ENCODE measurements at places on chromosomes 3 and 15.

DNA sequence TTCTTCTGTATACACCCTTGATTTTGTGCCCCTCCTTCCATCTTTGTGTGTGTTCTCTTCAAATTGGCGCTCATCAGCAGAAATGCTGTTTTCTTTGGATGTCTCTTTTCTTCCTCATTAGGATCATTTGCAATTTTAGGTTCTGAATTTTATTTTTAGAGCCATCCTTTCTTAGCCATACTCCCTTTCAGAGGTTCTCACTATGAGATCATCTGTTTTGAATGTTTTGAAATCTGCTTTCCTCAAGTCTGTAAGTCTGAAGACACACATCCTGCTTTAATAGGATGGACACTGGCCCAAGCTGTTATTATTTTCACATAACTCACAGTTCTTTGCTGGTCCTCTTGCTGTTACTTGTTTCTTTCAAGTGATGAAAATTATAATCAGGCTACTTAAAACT, 124.8 kb downstream of the BDH1 start:
- no peak for DNase-seq

GRCh38 chr15:59792359-59792758, 103.2 kb upstream of the BNIP2 start:
- no peak for DNase-seq

- DNase-seq: no peak
Observed at GRCh38 chr3:6717026-6717943, 143.6 kb upstream of the GRM7 start.

DNA sequence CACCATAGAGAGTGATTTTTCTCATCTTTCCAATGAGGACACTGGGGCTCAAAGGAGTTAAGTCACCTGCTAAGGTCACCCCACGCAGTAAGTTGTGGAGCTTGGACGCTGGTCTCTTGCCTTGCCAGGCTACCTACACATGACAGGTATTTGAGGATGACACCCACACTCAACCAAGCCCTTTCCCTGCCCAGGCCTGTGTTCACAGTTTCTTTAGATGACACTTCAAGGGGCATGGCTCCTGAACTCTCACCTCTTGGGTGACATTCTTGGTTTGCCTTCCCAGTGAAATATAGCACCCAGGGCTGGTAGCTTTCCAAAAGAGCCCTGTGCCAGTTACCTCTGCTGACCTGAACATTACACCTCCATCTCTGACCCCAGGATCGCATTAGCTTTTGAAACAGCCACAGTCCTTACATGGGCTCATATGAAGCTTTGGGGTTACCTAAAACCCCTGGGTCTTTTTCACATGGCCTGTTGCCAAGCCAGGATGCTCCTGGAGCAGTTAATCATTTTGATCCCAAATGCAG, 148.0 kb downstream of the RPLP1 start:
- no peak for DNase-seq

DNA sequence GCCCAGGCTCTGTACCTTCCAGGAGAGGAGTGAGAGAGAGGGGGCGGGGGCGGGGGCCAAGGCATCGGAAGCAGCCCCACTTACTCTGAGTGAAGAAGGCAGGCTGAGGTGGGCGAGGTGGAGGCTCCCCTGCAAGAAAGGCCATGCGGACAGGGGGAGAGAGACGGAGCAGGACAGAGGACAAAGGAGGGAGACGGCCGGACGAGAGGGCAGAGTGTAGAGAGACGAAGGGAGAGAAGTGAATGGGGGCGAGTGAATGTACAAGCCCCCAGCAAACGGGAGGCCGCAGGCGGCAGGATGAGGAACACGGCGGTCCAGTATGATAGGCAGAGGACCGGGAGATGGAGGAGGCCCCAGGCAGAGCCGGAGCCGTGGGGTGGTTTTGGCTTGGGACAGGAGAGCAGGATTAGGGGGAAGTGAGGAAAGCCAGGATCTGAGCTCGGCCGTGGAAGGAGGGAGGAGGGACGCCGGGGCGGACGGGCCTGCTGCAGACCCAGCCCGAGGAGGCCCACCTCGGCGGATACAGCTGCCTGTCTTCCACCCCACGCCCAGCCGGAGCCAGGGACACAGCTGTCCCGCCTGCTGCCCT, 38.8 kb downstream of the TNK2 start:
- no peak for DNase-seq

- DNase-seq: no peak
Observed at GRCh38 chr15:26887926-26888666, 21.2 kb downstream of the GABRA5 start.

GRCh38 chr3:141493184-141493583, 6.4 kb downstream of the RASA2 start:
- DNase-seq: no peak

DNA sequence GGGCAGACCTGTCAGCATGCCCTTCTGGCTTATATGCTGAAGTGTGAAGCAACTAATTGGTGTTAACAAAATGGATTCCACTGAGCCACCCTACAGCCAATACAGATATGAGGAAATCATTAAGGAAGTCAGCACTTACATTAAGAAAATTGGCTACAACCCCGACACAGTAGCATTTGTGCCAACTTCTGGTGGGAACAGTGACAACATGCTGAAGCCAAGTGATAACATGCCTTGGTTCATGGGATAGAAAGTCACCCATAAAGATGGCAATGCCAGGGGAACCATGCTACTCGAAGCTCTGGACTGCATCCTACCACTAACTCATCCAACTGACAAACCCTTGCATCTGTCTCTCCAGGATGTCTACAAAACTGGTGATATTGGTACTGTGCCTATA, 9.4 kb downstream of the PIK3CB start:
- DNase-seq: no peak

DNA sequence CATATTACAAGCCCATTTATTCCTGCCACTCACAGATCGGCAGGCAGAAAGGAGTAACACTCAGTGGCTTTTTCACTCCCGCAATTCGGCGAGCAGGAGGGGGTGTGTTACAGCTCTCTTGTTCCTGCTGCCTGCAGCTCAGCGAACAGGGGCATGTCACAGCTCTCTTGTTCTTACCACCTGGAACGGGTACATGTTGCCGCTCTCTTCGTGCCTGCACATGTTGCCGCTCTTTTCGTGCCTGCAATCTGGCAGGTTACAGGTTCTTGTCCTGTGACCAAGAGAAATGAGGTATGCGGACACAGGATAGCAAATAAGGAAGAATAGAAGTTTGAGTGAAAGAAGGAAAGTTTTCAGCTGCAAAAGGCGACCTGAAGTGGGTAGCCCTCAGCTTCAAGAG, 761.4 kb downstream of the NAALADL2 start:
- no peak for DNase-seq

DNA sequence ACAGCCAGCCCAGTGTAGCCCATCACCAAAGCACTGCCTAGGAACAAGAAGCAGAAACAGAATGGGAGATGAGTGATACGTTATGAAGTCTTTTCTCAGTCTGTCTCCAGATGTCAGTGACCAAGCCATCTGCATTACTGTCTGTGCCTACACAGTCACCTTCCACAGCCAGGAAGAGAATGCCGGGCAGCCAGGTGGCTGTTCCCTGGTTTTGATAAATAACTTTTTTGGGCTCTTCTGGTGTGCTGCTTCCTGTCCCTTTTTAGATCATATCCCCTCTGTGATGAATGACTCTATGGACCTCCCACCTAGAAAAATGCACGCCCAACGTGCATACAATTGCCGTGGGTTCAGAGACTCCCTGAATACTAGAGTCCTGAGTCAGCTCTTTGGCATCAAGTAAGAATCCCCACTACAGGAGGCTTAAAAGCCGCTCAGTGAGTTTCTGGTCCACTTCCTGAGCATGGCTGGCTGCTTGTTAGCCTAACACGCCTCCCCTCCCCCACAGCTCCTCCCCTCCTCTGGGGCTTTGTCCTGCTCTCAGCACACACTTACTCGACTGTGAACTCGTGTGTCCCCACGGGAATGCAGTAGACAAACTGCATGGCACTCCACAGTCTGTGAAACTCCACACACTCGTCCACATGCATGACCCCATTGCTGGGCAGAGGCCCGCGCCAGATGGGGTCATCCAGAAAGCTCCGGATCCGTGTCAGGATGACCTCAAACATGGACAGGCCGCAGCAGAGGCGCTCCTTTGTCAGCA, 34.7 kb downstream of the NIPA2 start:
- DNase-seq: no peak

- DNase-seq: no peak
Observed at GRCh38 chr3:90062016-90062415, 954.6 kb downstream of the EPHA3 start.

- peak; percentile 79 for DNase-seq
Observed at GRCh38 chr3:101868534-101869464, 19.5 kb downstream of the NFKBIZ start.

- peak; percentile 72 for DNase-seq
Observed at GRCh38 chr3:189947948-189948723, 172.6 kb downstream of the P3H2 start.

DNA sequence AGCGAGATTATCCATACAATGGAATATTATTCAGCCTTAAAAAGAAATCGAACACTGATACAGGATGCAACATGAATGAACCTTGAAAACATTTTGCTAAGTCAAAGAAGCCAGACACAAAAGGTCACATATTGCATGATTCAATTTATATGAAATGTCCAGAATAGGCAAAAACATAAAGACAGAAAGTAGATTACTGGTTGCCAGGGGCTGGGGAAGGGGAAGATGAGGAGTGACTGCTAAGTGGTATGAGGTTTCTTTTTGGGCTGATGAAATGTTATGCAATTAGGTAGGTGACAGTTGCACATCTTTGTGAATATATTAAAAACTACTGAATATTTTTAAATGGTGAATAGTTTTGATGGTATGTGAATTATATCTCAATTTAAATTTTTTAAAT, 38.3 kb downstream of the LRRFIP2 start:
- no peak for DNase-seq

DNA sequence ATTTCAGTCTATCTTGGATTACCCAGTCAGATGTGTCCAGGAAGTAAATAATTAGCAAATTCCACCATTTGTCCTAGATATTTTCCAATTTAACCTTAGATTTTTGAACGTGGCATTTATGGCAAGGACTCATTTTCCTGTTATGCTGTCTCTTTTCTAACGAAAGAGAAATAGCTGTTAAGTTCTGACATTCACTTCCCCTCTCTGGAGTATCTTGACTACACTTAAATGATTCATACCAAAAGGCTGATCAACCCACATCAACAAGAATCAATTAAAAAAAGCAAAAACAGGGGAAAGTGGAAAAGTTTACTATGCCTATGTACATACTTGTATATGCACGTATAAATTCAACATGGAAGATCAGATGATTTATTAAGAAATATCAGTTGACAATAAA, 149.9 kb downstream of the FRMD5 start:
- no peak for DNase-seq

DNA sequence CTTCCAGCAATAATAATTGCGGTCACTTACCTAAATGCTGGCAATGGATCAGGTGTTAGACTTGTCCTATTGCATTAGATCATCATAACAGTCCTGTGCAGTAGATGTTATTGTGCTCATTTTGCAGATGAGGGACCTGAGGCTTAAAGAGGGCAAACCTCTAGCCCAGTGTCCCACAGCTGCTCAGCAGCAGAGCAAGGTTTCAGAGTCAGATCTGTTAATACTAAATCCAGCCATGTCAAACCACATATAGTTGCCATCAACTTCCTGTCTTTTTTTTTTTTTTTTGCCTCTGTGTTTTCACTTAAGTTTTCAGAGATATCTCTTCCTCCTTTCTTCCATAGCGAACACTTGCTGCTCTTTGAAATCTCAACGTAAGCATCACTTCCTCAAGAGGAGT, 12.1 kb downstream of the FEZF2 start:
- no peak for DNase-seq

GRCh38 chr3:191358929-191359328, 28.6 kb upstream of the UTS2B start:
- no peak for DNase-seq

DNA sequence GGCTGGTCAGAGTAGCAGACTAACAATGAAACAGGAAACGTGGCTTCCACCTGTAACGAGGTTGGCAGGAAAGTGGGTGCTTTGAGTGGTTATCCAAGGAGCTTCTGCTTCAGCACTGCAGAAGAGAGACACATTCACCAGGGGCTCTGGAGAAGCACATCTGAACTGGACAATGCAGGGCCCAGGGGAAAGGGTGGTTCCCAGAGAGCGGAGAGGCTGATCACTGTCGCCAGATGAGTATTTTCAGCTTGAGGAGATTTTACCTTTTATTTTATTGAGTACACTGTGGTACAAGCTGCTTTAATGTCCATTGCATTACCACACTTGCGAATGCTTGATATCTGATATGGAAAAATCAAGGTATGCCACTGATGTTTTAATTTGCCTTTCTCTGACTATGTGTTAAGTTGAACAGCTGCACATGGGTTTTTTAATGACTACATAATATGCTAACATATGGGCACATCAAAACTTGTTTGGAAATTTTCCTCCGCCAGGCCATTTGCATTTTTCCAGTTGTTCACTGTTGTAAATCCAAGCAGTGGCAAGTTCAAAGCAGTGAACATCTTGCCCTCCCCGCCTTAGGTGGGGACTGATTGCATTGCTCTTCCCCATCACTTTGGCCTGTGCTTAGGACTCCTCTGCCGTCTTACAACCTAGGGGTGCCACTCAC, 52.1 kb downstream of the LRTM1 start:
- no peak for DNase-seq

DNA sequence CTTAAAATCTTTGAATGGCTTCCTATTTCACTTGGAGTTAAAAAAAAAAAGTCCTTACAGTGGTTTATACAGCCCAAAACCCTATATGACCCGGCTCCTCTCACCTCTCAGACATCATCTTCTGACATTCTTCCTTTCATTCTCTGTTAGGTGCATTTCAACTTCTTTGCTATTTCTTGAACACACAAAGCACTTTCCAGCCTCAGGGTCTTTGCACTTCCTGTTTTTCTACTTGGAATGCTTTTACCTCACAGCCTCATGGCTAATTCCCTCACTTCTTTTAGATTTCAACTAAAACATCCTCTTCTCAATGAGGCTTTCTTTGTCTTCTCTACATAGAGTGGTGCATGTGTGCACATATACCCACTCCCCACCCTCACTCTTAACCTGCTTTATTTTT, 91.0 kb upstream of the MB21D2 start:
- DNase-seq: no peak

DNA sequence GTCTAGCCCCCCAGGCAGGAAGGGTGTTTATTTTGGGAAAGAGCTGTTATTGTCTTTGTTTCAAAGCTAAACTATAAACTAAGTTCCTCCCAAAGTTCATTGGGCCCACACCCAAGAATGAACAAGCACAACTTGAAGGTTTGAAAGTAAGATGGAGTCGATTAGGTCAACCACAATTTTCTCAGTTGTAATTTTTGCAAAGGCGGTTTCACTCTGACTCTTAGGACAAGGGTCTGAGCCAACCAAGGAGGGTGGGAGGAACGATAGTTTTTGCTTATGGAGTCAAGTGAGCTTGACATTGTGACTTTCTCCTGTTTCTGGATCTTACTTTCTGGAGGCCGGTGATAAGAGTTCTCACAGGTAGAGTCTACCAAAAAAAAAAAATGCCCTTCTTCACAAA, 5.8 kb upstream of the ZNF770 start:
- no peak for DNase-seq

- no peak for DNase-seq
Observed at GRCh38 chr3:103048068-103048722, 613.4 kb downstream of the ZPLD1 start.

DNA sequence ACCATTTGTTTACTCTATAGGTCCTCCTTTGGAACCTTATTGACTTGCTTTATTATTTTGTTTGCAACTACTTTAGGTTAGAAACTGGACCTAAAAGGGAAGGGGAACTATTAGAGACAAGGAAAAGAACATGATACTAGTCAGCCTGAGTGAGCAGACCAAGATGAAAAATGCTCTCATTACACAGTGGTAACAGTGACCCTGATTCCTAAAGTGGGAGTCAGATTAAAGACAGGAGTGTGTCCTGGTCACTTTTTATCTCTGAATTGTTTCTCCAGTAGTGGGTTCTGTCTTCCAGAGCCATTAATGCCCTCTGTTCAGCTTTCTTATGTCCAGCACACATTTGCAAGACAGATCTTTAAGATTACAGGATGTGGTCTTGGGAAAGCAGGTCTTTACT, 124.1 kb downstream of the TMEM108 start:
- no peak for DNase-seq
